ENCODE measurements at places on chromosomes 5 and 9.

DNA sequence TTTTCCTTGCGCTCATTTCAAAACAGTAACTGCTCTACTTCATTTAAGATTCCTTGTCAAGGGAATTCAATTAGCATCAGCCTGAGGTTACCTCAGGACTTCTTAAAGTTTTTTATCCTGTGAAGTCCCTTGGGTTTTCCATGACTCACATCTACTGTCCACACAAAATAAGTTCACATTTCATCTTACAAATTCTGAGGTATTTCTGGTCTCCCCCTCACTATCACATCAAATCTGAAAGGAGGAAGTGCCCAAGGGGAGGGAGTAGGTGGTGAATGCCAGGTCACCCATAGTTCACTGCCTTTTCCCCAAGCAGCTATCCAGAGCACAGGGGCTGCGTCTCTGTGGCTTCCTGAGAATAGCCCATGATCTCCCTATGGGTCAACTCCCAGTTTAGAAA is 227.1 kb upstream of the NREP start:
- DNase-seq, result peak; percentile 7

GRCh38 chr9:70569791-70570190 is 155.3 kb upstream of the KLF9 start:
- DNase-seq, result no peak

- DNase-seq, result peak; percentile 54
Observed at GRCh38 chr9:72203205-72203803, 54.1 kb downstream of the GDA start.

DNA sequence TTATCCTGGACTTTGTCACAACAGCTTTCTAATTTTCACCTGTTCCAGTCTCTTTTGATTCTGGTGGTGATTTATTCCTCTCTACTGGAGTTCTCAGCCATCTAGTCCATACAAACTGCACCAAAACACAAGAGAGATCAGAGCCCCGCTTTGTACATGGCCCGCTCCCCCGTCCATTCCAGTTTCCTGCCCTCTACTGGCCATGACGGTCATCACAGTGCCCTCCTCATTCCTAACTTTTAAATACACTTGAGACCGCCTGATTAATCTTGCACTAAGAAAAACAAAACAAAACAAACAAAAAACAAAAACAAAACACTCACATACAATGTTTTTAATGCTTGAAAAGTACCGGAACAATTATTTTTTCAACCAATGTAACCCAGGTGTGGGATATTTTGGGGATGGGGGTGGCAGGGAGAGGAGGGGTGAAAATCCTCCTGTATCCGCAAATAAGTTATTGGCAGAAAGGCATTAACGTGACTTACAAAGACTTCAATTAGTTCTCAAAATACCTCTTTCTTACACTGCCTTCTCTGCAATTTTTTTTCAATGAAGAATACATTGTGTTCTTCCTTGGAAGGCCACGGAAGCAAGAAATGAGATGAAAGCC is 84.8 kb upstream of the PAM start:
- peak; percentile 20 for DNase-seq

GRCh38 chr9:120579139-120580050 is 572 bp downstream of the CDK5RAP2 start:
- no peak for DNase-seq

DNA sequence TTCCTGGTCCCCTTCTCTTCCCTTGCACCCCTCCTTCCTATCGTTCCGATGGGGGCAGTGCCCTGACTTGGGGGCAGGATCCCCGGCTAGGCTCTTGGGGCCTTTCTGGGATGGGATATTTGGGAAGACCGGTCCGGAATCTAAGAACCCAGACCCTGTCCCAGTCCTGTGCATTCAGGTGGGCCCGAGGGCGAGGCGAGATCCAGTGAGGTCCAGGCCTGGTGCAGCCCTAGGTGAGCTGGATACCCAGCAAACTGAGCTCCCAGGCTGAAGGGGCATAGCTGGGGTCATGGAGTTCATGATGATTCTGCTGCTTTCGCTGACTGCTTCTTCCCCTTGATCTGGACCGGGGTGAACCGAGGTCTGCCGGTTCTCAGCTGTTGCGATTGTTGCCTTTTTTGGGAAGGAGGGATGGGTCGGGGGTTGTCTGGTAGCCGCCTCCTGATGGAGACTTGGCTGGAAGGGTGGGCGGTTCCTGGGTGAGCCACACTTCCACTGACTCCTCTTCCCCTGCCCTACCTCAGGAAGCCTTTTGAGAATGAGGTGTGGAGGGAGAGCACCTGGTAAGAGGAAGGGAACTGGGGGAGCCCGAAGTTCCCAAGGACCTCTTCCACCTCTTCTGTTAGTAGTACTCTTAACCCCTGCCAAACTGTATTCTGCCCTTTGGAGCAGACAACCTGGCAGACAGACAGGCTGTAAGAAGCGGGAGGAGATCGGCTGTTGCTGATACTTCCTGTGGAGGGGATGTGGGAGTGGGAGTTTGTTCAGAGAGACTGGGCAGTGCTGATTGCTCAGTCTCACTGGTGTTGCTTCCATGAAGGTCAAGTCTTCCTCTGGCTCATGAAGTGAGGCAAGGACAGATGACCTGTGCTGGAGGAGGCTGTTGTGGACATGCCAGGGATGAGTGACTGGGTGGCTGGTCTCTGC is 1.0 kb downstream of the LRRC8A start:
- DNase-seq, result no peak

DNA sequence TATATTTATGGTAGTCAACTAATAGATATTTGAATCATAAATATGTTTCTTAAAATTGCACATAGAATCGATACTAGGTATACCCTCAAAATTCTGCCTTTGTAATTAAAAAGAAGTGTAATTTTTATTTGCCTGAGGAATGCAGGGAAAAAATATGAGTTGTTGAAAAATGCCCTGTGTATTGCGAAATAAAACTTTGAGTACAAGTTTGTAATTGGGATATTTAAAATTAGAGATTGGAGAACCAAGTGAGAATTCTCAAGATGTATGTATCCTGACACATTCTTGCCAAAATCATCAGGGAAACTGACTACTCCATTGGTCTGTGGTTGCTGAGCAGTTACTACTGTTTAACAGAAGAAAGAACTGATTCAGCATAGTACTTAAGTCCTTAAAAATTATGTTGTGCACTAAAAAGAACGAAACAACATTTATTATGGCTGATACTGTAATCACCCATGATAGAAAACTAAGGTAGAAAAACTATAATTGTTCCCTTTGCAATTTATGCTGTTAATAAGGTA is 36.0 kb downstream of the ST8SIA4 start:
- DNase-seq, result no peak

- DNase-seq, result no peak
Observed at GRCh38 chr5:92242170-92242569, 859.1 kb upstream of the ARRDC3 start.

DNA sequence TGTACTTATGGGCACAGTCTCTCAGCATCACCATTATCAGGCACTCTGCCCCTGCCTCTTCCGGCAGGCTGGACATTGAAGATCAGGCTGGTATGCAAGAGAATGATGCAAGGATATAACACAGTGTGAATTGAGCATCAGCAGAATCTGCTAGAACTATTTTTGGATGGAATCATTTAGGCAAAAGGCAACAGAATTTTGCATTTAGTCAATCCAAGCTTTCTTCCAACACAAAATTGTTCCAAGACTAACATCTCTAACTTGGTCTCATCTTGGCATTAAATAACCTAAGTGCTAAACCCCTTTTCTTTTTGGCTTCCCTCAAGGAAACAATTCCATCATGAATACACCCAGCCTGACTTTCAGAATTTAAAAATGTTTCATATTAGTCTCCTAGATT is 339.9 kb downstream of the PRELID2 start:
- no peak for DNase-seq

- no peak for DNase-seq
Observed at GRCh38 chr5:42522783-42523182, 99.5 kb downstream of the GHR start.

GRCh38 chr9:128384801-128385495 is 13.8 kb downstream of the URM1 start:
- no peak for DNase-seq

- no peak for DNase-seq
Observed at GRCh38 chr5:18043344-18043743, 409.1 kb downstream of the TAF11L14 start.

- DNase-seq, result peak; percentile 62
Observed at GRCh38 chr9:91775011-91775707, 174.9 kb downstream of the ROR2 start.

- no peak for DNase-seq
Observed at GRCh38 chr5:169742771-169743296, 105.8 kb downstream of the DOCK2 start.

- no peak for DNase-seq
Observed at GRCh38 chr5:139091439-139092156, 106.6 kb downstream of the SIL1 start.

GRCh38 chr9:79555474-79556089 is 16.2 kb upstream of the TLE4 start:
- no peak for DNase-seq

- no peak for DNase-seq
Observed at GRCh38 chr5:147704544-147704943, 78.0 kb downstream of the JAKMIP2 start.

DNA sequence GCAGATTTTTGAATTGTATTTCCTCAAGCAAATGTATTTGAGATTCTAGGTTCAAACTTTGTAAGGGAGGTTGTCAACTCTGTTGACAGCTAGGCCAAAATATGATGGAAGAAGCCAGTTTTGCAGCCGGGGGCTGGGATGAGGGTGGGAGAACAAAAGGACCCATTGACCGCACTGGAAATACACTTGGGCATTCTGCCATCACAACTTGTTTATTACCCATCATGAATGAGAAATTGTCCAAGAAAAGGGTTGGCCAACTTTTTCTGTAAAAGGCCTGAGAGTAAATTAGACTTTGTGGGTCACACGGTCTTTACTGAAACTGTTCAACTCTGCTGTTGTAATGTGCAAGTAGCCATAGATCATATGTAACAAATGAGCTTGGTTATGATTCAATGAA is 221.3 kb upstream of the KLF9 start:
- no peak for DNase-seq

DNA sequence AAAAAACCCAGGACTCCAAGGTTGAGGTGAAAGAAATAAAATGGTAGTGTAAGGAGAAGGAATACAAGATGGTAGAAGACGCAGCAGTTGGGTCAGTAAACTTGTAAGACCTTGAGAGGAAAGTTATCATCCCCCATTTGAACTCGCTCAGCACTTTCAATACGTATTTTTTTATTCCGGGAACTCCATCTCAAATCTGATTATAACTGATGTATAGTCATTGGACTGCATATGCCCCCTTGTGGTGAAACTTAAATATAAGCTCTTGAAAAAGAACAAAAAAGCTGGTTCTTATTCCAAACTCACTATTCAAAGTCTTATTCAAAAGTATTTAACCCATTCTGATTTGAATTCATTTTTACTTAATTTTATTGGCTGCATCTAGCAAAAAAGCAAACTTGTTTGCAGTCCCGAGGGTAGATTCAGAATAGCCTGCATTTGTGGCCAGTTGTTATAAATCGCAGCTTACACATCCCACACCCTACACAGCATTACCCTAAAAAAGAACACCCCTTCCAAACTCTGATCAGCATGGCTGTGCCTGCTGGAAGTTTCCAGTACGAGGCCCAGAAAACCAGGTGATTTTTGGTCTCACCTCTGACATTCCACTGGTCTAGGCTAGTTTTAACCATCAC is 118.0 kb downstream of the ESM1 start:
- DNase-seq, result peak; percentile 49

DNA sequence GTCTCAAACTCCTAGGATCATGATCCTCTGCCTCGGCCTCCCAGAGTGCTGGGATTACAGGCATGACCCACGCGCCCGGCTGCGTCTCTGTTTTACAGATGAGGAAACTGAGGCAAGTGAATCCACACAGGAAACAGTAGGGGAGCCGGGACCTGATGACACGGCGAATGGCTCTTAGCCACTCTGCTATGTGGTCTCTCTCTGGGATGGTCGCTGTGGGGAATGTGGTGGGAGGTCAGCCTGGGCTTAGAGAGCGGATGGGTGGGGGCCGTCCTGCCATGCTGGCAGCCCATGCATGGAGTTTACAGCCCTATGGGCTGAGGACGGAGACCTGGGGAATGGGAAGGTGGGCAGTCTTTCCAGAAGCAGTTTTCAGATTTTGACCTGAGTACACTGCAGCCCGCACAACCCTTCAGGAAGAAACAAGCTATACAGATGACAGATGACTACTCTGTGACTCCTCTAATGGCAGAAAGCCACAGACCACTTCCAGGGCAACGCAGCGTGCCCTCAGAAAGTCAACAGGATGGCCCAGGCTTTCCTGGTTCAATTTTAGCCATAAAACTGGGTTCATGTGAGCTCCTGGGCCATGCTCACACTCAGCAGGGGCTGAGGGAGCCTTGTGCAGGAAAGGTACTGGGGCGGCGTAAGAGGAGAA is 136.1 kb upstream of the RAPGEF1 start:
- no peak for DNase-seq

DNA sequence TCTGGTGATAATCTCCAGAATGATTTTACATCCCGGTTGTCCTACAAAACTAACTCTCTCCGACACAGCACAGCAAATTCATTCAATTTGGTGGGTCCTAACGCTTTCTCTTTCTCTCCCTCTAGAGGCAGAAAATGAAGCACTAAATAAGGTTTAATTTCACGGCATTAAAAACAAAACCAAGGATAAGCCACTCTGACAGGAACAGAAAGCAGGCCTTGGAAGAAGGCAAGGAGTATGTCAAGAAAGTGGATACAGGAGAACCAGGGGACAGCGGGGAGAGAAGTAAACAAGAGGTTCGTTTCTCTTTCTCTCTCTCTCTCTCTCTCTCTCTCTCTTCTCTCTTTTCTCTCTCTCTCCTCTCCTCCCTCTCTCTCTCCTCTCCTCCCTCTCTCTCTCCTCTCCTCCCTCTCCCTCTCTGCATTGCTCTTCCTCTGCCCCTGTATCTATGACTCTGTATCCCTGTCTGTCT is 49.8 kb downstream of the EBF1 start:
- DNase-seq, result peak; percentile 45

DNA sequence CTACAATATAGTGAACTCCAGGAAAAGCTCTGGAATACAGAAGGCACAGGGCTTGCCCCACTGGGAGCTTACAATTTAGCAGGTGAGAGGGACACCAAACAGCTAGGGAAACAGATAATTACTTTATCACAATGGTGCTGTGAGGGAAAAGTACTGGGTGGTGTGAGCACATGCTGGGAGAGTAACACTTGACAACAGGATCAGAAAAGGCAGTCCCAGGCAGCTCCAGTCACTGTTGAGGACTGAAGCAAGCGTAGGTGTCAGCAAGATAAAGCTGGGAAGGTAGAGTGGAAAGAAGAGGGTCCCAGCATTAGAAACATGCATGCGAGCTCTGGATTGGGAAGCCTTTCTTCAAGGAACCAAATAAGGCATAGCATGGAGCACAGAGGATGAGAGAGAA is 296.0 kb downstream of the ATPSCKMT start:
- no peak for DNase-seq

GRCh38 chr9:89850631-89851325 is 246.0 kb downstream of the GADD45G start:
- no peak for DNase-seq

All from NCI-H460 (cell line).